Progenitor cell of endocrine pancreas (in vitro differentiated cells): ENCODE measurements at places on chromosomes 13 and 19. TPM values are rescaled to one million over a fixed set of nuclear protein-coding genes. Genes with fewer than 3 reads are reported as not detected.
A peak's percentile ranks its signal among the peaks of the same experiment; 100 is the strongest.

DNA sequence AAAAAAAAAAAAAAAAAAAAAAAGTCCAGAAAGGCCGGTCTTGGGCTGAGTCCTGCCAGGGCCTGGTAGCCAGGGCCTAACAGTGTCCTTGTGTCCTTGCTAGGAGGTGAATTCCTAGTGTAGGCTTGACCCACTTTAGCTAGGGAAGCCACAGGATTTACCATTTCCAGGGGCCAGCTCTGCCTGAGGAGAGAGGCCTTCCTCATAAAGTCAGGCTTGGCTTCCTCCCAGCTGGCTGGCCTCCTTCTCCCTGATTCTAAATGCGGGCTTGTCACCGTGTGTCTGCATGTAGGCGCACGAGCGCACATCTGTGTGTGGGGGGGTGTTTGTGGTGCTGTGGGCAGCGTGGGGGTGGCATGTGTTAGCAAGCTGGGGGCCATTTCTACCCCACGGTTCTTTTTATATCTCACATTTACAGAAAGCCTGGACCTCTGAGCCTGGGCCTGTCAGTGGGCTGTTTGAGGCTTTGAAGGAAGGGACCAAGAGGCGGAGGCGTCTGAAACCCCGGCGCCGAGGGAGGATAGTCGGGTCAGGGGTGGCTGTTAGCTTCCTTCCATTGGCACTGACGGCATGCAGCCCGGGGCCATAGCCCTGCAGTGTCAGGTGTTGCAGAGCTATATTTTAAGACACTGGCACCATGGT is 31.7 kb downstream of the IER2 start:
- no peaks in the 10 kb centered on the region for H3K27me3 ChIP-seq
- H3K36me3 ChIP-seq = no peaks in the 10 kb centered on the region
- H3K4me3 ChIP-seq = no peak overlapping the region
- no peak for DNase-seq

DNA sequence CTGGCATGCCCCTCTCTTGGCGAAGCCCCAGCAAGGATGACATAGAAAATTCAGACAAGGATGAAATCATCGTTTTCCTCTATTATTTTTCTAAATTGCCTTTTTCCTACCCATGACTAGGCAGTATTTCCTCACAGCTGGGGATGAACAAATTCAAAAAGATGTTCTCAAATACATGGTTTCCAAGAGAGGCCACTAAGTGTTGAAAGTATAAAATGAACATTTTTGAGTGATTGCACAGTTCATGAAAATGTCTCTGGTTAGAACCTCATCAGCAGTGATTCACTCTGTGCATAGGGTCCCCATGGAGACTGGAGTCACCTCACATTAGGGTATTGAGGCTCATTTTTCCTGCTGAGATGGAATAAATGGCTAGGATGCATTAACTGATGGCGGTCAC is 373.7 kb downstream of the DNAJC15 start:
- H3K36me3 ChIP-seq = no peaks in the 10 kb centered on the region
- DNase-seq = no peak
- no peak overlapping the region for H3K4me3 ChIP-seq
- H3K27me3 ChIP-seq = no peaks in the 10 kb centered on the region
- peaks cover 10% of the 10 kb centered on the region for H3K4me1 ChIP-seq

- no peaks in the 10 kb centered on the region for H3K4me1 ChIP-seq
- peaks cover 10% of the 10 kb centered on the region for H3K36me3 ChIP-seq
- H3K27ac ChIP-seq = no peak overlapping the region
- H3K27me3 ChIP-seq = no peaks in the 10 kb centered on the region
Observed at GRCh38 chr13:95779522-95779921, 102.6 kb downstream of the DNAJC3 start.

GRCh38 chr13:113432506-113433270 is 20.6 kb downstream of the ADPRHL1 start:
- no peak overlapping the region for H3K4me3 ChIP-seq
- peak overlapping the region; percentile 49 for H3K27ac ChIP-seq
- H3K4me1 ChIP-seq = peaks cover 4% of the 10 kb centered on the region
- no peaks in the 10 kb centered on the region for H3K27me3 ChIP-seq
- H3K36me3 ChIP-seq = peaks cover 7% of the 10 kb centered on the region

NAA16 gene
- 48.4 and 51.1 TPM in 2 replicates for total RNA-seq
